ENCODE measurements at places on chromosomes 5 and 9.

- DNase-seq: peak; percentile 99
These were observed at the start of the genes GDF9 and UQCRQ for GRCh38 chr5:132866342-132867045. Gene GDF9 (minus strand): TSS chr5:132866469. CDS start chr5:132864533, 1,936 bp downstream. Gene UQCRQ (plus strand): TSS chr5:132866642. CDS start chr5:132866882, 240 bp downstream.

- DNase-seq: no peak
These were observed 15.4 kb downstream of the CCT5 start for GRCh38 chr5:10265245-10266109.

GRCh38 chr9:89879701-89880100, 274.9 kb downstream of the GADD45G start:
- no peak for DNase-seq

GRCh38 chr5:56273376-56273955, 40.3 kb upstream of the ANKRD55 start:
- no peak for DNase-seq

GRCh38 chr5:98769210-98769958, 4.1 kb upstream of the RGMB start:
- DNase-seq: peak; percentile 45

DNA sequence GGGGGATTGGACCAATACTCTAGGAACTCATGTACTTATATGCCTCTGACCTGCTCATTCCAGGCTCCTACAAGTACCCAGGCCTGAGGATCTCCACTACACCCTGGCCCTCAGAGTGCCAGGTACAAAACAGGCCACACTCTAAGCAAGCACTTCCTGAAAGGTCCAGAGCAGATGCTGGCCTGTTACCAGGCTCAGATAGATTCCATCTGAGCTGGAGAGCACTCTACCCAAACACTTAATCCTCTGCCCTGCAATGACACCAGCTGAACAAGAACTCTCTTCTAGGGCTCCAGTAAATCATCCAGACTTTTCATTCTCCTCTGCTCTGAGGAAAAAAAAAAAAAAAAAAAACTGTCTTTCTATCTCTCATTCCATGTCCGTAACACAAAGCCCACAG, 2.9 kb downstream of the P4HA2 start:
- DNase-seq: no peak

GRCh38 chr9:101167490-101168134, 139.1 kb downstream of the PLPPR1 start:
- no peak for DNase-seq

- DNase-seq: peak; percentile 60
These were observed 64.3 kb upstream of the IER5L start for GRCh38 chr9:129242191-129242941.

- no peak for DNase-seq
These were observed 787.3 kb upstream of the WWC1 start for GRCh38 chr5:167503926-167504720.

GRCh38 chr5:50365426-50366251, 75.4 kb downstream of the EMB start:
- DNase-seq: no peak

DNA sequence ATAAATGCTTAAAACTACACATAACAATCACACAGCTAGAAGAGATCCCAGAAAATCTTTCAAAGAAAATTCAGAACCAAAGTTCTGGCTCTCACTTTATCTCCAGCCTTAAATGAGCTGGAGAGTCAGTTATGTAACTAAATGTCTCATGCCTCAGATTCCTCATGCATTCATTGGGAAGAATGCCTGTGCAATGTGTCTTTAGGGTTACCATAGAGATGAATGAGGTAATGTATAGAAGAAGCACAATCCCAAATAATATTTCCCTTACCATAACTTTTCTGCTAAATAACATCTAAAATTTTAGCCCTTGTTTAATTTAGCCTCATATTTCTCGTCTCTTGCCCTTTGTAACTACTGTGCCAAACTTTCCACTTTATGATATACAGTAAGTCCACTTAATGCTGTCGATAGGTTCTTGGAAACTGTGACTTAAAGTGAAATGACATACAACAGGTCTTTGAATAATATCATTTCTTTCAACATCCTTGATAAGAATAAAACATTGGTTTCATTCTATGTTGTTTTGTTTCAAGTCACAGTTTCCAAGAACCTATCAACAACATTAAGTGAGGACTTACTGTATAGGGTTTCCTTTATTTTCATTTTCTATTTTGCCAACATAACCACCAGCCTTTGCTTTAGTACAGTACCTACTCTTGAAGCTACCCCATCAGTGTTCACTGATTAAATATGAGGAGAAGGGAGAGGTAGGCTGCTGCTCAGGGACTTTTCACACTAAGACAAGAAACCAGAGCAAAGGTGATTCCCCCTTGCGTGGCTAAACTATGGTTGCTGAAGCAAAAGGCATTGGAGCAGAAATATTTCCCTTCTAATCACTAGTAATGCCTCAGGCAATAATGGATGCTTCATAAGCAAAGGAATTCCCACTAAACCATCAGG, 295.7 kb upstream of the PTGER4 start:
- no peak for DNase-seq

GRCh38 chr9:16000811-16001210, 448.0 kb downstream of the CCDC171 start:
- DNase-seq: no peak

- no peak for DNase-seq
These were observed 914.2 kb upstream of the CDH6 start for GRCh38 chr5:30279237-30279636.

Data from RPMI8226 (cell line).